ENCODE measurements at places on chromosomes 13 and 19.

- no peak for DNase-seq
Measured at GRCh38 chr13:75628801-75629200, 7.3 kb upstream of the LMO7 start.

DNA sequence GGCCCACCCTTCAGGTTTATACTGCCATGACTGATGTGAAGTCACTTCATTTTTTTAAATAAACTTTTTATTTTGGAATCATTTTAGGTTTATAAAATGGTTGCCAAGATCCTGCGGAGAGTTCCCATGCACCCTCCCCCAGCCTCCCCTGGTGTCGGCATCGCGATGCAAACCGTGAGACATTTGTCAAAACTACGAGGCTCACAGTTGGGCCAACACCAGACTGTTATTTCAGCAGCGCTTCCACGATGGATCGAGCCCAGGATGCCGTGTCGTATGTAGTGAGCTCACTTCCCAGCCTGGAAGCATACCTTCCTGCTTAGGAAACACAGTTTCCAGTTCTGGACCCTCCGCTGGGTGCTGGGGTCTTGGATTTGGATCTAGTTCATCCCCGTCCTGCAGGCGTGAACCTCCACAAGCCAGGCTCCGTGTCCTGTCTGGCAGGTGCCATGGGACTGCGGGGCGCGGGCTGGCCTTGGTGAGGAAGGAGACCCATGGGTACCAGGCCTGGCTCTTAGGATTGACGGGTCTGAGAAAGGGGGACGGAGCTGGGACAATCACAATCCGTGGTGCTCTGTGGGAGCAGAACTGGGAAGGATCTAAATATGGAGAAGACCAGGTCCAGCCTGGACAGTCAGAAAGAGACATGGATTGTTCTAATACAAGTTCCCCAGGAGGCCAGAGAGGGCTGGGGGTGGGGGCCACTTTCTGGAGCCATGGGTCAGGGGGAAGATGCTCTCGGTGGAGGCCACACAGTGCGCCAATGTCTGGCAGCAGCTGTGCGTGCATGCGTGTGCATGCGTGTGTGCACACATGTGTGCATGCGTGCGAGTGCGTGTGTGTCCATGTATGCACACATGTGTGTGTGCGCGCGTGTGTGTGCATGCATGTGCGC is 2.4 kb upstream of the SBK2 start:
- DNase-seq: no peak

- no peak for DNase-seq
Measured at GRCh38 chr13:106709522-106709921, 141.6 kb upstream of the ARGLU1 start.

- no peak for DNase-seq
Measured at GRCh38 chr13:42967660-42968059, 24.4 kb downstream of the EPSTI1 start.

- no peak for DNase-seq
Measured at GRCh38 chr13:50589139-50589538, 254.4 kb downstream of the DLEU7 start.

DNA sequence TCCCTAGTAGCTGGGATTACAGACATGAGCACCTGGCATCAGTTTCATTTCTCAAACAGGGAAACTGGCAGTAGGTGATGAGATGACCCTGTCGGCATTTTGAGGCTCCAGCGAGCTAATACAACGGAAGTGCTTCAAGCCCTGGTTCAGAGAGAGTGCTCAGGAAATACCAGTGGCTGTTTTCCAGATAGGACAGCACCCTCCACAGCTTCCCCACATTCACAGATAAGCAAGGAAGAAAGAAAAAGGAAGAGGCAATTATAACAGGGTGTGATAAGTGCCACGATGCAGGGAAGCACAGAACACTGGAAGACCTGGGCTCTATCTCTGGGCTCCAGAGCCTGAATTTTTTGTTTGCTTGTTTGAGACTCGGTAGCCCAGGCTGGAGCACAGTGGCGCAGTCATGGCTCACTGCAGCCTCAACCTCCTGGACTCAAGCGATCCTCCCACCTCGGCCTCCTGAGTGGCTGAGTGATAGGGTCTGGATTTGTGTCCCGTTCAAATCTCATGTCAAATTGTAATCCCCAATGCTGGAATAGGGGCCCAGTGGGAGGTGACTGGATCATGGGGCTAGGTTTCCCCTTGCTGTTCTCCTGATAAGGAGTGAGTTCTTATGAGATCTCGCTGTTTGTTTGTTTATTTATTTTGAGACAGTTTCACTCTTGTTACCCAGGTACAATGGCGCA is 43.5 kb downstream of the PIN1 start:
- no peak for DNase-seq

DNA sequence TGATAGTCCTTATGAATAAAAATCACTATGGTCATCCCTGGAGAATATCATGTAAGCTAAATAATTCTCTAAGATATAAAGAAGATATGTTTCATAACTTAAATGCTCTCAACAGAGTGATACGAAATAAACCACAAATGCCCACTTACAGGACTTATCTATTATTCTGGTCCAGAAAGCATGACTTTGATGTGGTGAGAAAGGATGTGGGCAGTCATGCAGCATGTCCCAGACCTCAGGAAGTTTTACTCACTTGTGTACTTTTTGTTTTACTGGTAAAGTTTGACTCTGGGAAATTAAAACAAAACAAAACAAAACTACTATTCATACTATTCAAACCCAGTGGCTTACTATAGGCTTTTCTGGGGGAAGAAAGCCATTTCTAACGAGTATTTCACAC is 483.2 kb upstream of the SLITRK6 start:
- no peak for DNase-seq

- DNase-seq: no peak
Measured at GRCh38 chr19:8366121-8366581, 2.2 kb downstream of the ANGPTL4 start.

- no peak for DNase-seq
Measured at GRCh38 chr13:76692346-76692745, 193.9 kb downstream of the KCTD12 start.

DNA sequence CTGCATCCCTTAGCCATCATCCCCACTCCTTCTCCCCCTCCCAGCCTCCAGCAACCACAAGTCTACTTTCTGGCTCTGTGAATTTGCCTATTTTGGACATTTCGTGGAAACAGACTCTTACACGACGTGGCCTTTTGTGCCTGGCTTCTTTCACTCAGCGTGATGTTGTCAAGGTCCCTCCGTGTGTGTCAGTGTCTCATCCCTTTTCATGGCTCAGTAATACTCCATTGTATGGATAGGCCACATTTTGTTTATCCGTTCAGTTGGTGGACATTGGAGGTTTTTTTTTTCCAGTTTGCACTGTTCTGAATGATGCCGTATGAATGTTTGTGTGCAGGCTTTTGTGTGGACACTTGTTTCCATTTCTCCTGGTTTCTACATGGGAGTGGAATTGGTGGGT is 38.0 kb downstream of the BICRA start:
- no peak for DNase-seq

- no peak for DNase-seq
Measured at GRCh38 chr19:41023193-41023592, 32.1 kb downstream of the CYP2B6 start.

DNA sequence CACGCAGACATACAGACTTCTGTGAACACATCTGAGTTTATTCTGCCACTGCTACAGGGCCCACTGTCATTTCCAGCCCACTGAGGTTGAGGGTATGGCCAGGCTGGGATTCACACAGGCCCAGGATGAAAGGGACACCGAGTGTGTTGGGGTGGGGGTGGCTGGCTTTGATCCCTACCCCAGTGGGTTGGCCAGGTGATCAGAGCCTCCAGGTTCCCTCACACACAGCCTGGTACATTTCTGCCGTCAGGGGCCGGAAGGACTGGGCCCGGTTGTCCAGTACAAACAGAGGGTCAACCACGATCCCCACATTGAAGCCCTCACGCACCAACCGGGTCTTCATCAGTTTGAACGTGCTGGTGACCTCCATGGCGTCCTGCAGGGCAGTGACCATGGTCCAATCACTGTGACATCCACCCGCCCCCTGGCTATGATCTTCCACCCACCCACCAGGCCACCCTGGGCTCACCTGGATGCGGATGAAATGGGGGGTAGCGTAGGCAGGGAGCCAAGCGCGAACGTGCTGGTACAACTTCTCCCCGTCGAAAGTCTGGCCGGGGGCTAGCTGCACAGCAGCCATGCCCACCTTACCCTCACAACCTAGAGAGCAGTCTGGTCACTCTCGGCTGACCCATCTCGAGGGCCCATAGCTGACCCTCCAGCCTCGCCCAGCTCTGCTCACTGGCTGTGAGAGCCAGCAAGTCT is 13.3 kb downstream of the SLC27A5 start:
- DNase-seq: no peak

DNA sequence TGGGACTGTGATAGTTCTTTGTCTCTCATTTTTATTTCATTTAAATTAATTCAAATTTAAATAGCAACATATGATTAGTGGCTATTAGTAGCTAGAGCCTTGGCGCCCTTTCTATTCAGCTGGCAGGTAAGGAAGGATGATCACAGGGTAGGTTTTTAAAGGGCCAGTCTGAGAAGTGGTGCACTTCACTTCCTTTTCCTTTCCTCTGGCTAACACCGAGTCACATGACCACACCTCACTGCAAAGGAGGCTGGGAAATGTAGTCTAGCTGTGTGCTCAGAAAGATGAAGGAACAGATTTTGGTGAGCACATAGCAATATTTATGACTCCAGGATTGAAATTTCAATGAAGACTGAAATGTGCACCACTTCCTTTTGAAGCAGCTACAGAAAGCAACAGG is 128.7 kb downstream of the TSHZ3 start:
- DNase-seq: peak; percentile 42

- DNase-seq: peak; percentile 51
Measured at GRCh38 chr13:94710881-94711560, 1.3 kb downstream of the SOX21 start.

- DNase-seq: peak; percentile 64
Measured at GRCh38 chr19:50266896-50267295, 62.3 kb downstream of the KCNC3 start.

GRCh38 chr13:88840085-88840484 is 1168.9 kb downstream of the SLITRK5 start:
- no peak for DNase-seq

DNA sequence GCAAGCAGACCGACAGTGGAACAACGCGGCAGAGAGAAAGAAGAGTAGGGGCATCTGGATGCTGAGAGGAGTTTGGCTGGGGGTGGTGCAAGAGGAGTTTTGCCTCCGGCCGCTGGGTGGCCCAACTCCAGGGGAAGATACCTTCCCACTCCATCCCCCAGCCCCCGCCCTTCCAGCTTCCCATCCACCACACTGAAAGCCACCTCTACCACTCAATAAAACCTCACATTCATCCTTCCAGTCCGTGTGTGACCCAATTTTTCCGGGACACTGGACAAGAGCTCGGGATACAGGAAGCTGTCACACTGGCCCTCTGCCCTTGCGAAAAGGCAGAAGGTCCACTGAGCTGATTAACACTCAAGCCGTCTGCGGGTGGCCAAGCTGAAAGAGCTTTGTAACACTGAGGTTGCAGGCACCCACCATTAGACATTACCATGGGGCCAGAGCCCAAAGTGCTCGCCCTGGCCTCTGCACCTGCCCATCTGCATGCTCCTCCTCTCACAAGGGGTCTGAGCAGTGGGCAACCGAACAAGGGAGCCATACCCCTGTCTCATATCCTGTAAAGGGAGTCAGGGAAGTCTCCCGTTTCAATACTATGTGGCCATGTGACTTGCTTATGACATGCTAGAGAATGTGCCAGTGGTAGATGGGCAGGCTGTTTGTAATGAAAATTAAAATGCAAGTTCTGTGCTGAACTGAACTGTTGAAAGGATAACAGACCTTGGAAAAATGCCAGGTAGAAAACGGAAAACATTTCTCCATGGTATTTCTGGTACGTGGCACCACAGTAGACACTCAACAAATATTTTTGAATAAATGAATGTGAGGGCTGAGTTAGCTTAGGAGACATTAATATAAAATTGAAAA is 205.1 kb upstream of the STARD13 start:
- no peak for DNase-seq

DNA sequence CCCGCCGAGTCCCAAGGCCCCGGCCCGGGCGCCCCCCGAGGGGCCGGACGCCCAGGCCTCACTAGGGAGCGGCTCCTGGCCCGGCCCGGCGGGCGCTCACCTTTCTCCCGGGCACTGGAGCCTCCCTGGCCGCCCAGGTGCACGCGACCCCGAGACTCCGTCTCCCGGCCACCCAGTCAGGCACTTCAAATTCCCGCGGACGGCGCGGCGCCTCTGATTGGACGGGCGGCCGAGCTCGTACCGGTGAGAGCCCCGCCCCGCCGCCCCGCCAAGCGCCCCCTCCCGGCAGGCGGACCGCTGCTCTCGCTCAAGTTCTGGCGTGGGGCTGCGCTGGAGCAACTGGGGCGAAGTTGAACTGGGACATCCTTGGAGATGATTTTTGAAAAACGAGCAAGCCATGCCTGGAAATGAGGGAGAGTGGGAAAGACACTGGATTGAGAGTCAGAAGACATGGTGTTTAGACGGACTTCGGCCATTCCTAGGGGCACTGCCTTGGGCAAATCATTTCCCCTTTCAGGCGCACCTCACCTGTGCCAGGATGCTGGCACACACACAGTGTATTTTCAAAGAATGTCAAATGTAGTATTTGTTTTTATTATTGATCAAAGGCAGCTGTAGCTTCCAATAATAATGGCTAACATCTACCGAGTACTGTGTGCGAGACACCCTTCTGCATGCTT is 485.3 kb downstream of the UQCRFS1 start:
- no peak for DNase-seq

DNA sequence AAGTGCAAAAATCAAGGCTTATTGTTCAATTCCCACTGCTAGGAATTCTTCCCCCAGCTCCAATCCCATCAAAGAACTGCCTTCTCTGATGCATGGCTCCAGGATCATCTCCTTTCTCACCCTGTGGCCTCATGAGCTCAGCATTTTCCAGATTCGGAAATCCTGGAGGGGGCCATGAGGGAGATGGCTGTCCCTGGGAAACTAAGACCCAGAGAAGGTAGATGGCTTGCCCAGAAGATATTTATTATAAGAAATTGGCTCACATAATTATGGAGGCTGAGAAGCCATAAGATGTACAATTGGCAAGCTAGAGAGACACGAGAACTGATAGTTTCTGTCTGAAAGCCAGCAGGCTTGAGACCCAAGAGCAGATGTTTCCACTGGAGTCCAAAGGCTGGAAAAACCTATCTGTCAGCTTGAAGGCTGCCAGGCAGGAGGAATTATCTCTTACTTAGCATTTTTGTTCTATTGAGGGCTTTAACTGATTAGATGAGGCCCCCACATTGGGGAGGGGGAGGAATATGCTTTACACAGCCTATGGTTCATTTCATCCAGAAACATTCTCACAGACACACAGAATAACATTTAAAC is 58.6 kb downstream of the GADD45B start:
- no peak for DNase-seq

DNA sequence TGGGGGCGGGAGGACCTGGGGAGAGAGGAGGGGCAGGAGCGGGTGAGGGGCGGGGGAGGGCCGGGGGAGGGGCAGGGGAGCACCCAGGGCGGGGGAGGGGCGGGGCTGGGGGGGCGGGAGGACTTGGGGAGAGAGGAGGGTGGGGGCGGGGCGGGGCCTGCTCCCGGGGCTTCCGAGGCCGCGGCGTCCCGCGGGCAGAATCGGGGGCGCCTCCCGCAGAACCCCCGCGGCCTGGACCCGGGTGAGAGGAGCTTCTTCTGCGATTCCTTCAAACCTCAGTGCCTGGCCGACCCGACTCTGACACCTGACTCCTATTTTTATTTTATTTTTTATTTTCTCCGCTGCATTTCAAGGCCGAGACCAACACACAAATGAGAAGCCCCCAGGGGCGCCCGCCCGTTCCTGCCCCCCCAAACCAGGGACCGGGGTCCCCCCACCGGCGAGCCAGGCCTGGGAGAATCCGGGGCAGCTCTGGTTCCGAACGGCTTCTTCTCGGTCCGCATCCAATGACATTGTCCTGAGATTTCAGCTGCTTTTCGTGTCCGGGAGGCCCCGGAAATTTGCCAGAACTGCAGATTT is 470 bp upstream of the GRTP1 start:
- no peak for DNase-seq
